NCI-H2081 treated with DMSO at 0.1 percent for 48 hours (cell line): ENCODE measurements at places on chromosomes 12 and 14.

DNA sequence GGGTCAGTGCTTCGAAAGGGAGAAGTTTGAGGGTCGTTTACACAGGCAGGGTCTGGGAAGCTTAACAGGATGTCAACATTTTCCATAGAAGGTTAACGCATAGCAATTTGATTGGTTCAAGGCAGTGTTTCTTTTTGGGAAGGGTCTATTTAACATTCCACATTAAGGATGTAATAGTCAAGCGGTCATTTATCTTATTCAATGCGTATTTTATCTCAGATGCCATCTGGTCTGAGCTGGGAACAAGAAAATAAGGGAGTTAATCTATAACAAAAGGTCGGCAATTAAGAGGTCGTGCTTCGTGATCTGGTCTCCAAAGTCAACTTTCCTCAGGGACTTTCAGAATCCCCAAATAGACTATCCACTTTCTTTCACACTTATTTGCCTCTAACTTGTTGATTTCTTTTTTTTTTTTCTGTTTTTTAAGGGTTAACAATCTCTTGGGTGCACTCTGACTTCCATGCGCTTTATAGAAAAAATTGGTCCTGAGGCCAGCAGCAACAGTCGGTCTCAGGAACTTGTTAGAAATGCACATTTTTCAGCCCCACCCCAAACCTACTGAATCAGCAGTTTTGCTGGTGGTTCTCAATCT is 550 bp upstream of the RESF1 start:
- DNase-seq: no peak

GRCh38 chr12:46571608-46572007 is 199.0 kb upstream of the SLC38A2 start:
- no peak for DNase-seq

DNA sequence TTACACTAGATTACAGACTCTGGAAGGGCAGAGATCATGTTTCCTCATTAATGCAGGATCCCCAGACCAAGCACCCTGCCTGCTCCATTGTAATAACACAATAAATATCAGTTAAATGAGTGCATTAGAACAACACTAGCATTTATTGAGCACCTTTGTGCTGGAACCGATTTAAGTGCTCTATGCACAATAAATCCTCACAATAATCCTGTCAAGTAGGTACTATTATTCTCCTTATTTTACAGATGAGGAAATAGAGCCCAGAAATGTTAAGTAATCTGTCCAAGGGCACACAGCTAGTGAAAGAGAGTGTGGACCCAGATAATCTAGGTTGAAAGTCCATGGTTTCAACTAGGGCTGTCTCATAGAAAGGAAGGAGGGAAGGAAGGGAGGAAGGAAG is 69.8 kb downstream of the MAP1LC3B2 start:
- no peak for DNase-seq

GRCh38 chr12:130347588-130347987 is 9.9 kb downstream of the PIWIL1 start:
- DNase-seq: no peak

DNA sequence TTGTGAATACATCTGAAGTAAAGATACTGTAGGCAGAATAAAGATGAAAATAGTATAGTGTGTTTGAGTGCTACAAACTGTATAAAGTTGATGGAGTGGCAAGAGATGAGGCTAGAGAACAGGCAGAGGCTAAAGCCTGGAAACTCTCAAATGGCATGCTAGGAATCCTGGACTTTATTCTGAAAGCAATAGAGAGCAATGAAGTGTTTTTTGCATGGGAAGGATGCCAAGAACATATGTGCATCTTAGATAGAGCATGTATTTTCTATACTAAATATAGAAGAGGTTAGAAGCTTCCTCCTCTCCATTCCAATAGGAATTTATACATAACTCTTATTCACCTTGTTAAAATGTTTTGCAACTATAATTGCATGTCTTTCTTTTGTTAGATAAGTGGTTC is 86.3 kb upstream of the TMTC2 start:
- no peak for DNase-seq

DNA sequence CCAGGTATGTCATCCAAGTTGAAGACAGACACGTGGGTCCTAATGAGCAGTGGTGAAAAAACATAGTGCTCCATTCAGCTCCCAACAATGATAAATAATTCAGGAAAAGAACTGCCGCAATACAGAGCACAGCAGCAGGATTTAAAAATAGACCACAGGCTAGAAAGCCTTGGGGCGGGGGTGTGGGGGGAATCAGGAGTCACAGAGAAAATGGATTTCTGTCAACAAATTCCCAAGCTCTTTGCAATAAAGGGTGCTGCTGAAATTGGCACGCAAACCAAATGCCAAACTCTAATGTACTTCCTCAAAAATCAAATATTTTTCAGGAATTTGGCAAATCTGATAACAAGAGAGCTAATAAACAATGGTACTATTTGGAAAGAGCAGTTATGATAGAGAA is 58.6 kb downstream of the R3HDM2 start:
- DNase-seq: no peak

DNA sequence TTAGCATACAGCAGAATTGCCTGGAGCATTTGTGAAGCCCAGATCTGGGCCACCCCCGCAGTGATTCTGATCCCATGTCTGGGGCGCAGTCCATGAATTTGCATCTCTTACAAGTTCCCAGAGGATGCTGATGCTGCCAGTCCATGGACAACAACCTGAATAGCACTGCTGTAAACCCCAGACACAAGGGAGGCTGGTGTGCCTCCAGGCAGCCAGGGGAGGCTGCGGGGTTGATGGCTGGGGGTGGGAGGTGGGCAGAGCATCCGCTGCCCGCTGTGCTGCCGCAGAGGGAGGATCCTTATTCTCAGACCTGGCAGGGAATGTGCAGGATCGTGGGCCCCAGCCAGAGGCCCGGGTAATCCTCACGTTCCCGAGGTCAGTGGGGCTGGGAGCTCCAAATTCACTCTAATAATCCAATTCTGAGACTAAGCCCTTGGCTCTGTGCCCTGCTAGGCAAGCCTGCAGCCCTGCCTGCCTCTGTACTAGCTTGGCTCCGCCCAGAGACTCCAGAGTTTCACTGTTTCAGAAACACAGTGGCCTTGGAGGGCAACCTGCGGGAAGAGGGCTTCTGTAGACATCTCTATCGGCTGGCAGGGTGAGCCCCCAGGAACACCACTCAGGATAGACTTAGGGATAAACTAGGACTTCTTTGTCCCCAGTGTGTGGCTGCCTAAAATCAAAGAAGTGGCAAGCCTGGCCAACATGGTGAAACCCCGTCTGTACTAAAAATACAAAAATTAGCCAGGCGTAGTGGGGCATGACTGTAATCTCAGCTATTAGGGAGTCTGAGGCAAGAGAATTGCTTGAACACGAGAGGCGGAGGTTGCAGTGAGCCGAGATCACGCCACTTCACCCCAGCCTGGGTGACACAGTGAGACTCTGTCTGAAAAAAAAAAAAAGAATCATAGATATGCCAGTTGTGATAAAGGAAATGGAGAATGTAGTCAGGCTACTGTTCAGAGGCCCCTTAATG is 17.8 kb upstream of the MLEC start:
- DNase-seq: no peak

GRCh38 chr12:28517101-28517500 is 326.8 kb downstream of the CCDC91 start:
- no peak for DNase-seq

DNA sequence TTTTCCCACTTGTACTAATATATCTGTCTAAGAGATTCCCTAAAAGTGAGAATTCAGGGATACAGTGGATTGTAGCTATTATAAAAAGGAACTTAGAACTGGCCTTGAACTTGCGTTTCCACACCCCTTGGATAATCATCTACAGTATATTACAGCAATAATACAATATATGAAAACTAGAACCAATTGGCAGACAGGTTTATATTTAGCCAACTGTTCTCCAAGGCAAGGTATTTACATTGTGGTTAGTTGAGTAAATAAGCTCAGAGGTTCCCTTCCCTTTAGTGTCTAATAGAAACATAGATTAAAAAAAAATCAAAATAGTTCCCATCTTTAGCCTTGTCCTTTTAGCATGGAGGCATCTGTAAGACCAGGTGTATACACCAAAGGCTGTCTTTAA is 42.1 kb downstream of the LIMA1 start:
- DNase-seq: peak; percentile 8

DNA sequence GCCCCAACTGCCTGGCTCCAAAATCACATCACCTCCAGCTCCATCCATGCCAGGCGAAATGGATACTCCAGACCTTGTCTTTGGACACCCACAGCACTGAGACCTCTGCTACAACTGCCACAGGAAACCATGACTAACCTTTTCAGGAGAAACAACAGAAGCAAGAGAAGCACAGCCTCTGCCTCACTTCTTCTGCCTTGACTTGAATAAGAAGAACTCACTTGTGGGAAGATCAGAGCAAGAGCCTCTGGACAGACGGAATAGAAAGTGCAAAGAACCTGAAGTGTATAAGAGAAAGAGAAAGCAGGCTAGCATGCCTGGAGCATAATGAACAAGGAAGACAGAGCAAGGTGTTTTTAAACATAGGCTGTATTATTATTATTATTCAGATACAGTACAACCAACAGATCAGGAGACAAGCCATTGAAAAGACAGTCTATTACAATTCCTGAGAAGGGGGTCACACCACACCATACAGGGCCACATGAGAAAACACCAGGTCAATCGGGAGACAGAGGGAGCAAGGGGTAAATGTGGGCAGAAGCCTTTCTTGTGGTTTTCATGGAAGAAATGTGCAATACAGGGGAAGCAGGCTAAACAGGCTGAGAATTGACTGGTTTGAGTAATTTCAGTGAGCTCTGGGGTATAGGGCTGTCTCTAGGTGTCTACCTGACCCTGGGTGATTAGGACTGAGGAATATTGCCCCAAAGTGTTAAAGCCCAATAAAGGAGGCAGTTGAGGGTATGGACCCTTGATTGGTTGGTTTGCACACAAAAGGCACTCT is 7.4 kb upstream of the OR10P1 start:
- no peak for DNase-seq

DNA sequence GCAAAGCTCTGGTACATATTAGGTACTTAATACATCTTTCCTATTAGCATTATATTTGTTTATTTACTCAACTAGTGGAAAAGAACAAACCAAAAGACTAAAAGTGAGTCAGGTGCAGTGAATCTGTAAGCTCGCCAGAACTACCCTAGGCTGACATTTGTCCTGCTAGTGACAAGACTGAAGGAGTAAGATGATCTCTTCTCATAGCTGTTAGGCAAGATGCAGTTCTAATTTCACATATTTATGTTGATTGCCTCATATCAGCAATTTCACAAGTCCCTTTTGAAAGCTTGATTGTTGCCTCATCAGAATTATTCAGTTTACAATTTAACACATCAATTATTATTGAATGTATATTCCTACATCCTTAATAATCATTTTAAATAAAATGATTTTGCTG is 293.0 kb upstream of the NAV3 start:
- DNase-seq: no peak

DNA sequence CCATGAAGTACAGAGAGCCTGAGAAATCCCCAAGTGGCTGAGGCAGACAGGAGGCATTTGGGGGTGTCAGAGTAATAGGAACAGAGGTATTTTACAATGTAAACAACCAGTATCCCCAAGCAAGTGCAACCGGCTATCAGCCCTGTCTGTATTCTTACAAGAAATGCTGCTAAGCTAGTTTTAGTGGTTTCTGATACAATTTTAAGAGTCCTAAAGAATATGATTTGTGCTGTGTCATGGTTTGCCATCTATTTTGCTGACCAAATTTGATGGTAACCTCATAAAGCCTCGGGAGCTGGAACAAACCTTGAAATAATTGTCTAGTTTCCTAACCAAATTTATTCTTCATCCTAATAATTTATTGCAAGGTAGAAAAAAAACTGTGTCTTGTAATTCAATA is 46.7 kb upstream of the EGLN3 start:
- no peak for DNase-seq

- DNase-seq: no peak
These were observed 2.3 kb downstream of the LHX5 start for GRCh38 chr12:113469224-113469948.

DNA sequence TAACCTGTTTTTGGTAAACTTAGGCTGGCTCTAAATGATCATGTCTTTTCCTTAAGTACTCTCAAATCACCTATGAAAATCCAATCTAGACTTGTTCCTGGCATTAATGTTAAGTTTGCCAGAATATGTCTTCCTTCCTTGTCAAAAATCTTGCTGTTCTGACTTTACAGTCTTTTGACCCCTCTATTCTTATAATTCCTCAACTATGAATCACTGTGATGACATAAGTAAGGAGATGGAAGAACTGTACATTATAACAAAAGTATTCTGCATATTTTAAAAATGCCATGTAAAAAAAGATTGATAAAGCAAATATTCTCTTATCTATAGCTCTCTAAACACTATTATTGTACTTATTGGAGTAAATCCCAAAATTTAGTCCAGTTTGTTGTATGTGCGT is 51.4 kb upstream of the BAZ1A start:
- no peak for DNase-seq

DNA sequence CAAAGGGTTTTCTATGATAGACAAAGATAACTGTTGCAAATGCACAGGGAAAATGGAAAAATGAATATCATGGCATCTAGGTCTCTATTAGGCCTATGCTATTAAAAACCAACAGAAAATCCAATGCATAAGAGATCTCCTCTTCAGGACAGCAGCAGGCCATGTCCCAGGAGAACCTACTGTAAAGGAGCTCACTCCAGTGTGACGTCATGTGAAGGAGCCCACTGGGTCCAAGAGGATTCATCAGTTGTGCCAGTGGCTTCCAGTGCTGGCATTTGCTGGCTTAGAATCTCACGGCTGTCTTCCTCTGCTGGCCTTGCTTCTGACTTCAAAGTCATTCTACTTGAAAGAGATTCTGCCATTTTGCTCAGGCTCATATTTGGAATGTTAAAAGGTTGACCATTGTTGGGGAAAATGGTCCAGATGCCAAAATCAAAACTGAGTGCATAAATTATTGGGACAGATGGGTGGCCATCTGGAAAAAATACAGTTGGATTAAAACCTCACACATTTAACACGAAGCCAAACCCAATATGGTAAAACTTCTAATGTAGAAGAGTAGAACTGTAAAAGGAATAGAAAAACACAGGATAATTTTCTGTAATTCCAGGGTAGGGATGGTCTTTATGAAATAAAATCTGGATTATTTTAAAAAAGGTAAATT is 75.4 kb upstream of the ARID2 start:
- no peak for DNase-seq

- DNase-seq: no peak
These were observed 18.7 kb downstream of the ZFYVE21 start for GRCh38 chr14:103734081-103734888.

GRCh38 chr12:91717804-91718203 is 427.8 kb downstream of the BTG1 start:
- no peak for DNase-seq
